NB4 (cell line): ENCODE measurements at places on chromosomes 3 and 15.

DNA sequence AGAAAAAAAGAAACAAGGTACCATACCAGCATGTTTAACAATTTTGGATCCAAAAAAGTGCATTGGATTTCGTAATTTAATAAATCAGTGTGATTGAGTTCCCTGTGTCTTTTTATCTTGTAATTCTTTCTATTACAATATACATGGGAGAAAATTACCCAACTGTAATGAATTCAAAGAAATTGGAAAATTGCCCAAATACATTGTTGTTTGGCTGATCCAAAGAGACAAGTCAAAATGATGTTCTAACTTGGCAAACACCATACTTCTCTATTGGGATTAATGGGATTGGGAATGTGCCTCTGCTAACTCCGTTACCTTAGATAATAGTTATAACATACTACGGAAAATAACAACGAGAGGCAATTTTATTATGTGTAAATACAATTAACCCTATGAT lies 1097.1 kb downstream of the ROBO1 start:
- DNase-seq, result no peak

- DNase-seq, result no peak
Measured at GRCh38 chr3:42892169-42892568, 13.8 kb upstream of the ZNF662 start.

- DNase-seq, result no peak
Measured at GRCh38 chr3:12465836-12466225, 18.4 kb upstream of the TSEN2 start.

- no peak for DNase-seq
Measured at GRCh38 chr15:37143351-37143750, 43.0 kb upstream of the MEIS2 start.

DNA sequence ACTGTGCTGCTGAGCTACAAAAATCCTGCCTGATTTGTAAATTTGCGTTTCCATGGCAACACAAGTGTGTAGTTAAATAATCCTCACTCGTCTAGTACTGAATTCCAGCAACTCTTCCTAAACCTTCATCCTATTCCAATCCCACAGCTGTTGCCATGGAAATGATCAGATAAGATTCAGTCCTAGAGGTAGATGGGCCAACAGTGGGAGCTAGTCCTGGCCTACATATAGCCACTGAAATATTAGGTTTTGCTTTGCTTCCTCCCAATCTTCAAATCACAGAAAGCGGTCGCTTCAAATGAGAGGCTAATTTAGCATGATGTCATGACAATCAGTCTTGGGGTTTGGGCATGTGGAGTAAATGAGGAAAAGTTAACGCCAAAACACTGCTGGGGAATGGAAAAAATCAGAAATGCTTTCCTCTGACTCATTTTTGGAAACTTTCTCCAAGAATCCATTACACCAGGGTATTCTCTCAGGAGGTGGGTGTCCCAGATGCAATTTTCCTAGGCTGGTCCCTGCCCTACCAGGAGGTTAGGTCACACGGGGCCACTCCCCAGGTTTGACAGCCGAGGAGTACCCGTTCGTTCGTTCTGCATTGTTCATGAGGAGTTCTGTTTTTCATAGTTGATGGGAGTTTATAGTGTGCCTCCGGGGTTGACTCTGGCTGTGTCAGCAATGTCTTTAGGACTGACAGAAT lies 159.2 kb upstream of the SLCO3A1 start:
- no peak for DNase-seq

DNA sequence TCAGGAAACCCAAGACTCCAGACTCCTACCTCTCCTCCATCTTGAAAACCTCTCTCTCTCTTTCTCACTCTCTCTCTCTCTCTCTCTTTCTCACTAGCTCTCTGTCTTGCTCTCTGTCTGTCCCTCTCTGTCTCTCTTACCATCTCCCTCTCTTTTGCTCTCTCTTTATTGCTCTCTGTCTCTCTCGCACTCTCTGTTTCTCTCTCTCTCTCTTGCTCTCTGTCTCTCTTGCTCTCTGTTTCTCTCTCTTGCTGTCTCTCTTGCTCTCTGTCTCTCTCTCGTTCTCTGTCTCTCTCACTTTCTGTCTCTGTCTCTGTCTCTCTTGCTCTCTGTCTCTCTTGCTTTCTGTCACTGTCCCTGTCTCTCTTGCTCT lies 75.0 kb upstream of the NR2E3 start:
- no peak for DNase-seq

DNA sequence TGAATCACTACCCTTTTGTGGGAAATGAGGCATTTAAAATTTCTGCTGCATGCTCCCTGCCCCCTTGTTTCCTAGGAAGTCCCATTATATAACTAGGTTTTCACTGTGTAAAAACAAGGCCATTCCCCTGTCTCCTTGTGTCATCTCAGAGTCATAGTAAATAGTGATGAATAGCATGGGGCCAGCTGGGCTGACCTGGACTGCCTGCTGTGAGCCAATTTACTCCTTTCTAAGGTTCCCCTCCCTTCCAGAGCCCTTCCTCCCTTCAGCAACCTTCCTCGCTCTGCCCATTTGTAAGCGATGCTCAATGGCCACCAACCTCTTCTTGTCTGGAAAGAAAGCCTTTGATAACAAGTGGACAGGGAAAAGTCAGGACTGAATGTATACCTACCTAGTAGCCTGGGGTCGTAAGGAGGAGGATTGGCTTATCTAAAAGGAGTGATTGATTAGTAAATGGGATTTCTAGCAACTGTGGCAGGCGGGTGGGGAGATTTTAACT lies 11.7 kb downstream of the ITGA11 start:
- no peak for DNase-seq
